Lung microvascular endothelial cell (primary cell): ENCODE measurements at places on chromosomes 1 and 21. TPM values are rescaled to one million over a fixed set of nuclear protein-coding genes. Genes with fewer than 3 reads are reported as not detected.

- no peak for DNase-seq
These were observed 276.3 kb upstream of the TMEM51 start for GRCh38 chr1:14877224-14877623.

The TFAP2E gene
- under 0.01 TPM in 2 replicates for total RNA-seq

The CLDN17 gene
- total RNA-seq: not detected in 2 replicates

GRCh38 chr1:198212675-198213074, 55.9 kb downstream of the NEK7 start:
- DNase-seq: no peak

The ADORA3 gene
- total RNA-seq: not detected in 2 replicates

DNA sequence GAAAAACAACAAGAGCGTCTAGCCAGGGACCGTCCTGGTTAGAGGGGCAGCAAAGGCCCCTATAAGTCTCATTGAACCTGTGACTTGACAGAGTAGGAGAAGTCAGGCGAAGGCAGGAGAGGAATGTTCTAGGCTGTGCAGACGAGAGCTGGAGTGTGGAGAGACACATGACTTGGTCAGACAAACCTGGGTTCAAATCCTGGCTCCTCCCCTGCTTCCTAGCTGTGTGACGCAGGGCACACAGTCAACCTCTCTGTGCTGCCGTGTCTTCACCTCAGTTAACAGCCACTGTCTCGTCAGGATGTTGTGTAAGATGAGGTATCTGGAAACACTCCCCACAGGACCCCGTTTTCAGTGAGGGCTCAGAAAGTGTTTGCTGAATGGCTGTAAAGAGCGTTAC, 15.6 kb downstream of the SLC66A1 start:
- DNase-seq: no peak

DNA sequence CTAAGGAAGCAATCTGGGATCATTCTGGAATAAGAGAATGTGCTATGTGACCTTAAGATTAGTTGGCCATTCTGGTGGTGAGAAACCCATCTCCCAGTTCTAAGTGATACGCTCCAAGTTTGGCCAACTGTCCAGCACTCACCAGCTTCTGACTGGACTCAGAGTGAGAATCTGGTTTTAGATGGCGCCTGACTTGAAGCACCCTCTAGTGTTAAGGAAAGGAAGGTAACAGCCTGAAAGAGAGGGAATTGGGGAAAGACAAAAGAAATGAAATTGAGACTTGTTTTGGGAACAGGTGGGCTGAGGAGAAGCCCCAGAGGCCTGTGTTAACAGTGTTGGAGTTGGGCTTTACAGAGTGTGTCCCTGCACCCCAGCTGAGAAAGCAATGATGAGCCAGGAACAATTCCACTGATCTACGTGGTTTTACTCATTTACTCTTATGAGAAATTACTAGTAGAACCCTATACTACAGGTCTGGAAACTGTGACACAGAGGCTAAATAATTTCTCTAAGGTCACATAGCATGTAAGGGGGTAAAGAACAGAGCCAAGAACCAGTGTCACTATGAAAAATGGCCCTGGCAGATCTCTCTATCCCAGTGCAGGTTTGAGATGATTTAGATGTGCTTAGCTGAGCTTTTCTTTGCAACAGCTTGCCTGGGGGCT, 9.3 kb upstream of the FCAMR start:
- DNase-seq: peak; percentile 20

DNA sequence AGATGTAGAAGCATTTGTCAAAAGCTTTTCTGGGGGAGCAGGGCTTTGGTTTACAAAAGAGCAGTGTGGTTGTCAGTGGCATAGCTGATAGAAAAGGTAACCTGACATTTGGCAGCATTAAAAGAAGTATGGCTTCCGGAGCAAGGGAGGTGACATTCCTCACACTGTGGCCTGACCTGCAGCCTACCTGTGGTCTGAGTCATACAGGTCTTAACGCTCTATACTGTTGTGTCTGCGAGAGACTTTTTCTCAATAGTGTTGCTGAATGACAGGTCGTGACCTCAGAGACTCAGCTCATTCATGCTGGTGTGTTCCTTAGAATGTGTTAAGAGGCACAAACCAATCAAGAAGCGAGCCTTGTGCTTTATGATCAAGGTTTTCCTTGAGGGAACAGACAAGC, 19.3 kb downstream of the PHGDH start:
- no peak for DNase-seq

The IL20 gene
- not detected in 2 replicates for total RNA-seq

DNA sequence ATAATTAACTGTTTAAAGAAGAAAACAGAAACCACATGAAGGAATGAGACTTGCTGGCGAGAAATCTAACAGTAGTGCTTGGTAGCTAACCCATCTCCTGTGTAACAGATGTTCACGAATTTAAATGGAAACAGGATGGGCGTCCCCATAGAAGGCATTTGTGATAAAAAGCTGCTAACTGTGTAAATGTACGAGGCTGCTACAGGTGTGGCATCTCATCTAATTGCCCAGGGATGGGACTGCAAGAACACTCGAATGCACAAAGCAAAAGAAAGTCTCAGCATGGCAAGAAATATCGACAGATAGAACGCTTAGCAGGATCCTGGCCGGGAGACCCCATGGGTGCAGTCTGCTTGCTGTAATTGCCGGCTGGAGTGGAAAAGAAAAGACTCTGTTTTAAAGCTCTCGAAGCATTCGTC, 112.7 kb downstream of the RUNX1 start:
- DNase-seq: no peak

- no peak for DNase-seq
These were observed 161.5 kb downstream of the GRIK3 start for GRCh38 chr1:36872858-36873257.

GRCh38 chr21:29718081-29718815, 221.5 kb downstream of the GRIK1 start:
- DNase-seq: no peak

The OR2T11 gene
- not detected in 2 replicates for total RNA-seq

The C1orf94 gene
- total RNA-seq: not detected in 2 replicates

GRCh38 chr1:180002437-180002836, 47.8 kb downstream of the CEP350 start:
- DNase-seq: no peak

DNA sequence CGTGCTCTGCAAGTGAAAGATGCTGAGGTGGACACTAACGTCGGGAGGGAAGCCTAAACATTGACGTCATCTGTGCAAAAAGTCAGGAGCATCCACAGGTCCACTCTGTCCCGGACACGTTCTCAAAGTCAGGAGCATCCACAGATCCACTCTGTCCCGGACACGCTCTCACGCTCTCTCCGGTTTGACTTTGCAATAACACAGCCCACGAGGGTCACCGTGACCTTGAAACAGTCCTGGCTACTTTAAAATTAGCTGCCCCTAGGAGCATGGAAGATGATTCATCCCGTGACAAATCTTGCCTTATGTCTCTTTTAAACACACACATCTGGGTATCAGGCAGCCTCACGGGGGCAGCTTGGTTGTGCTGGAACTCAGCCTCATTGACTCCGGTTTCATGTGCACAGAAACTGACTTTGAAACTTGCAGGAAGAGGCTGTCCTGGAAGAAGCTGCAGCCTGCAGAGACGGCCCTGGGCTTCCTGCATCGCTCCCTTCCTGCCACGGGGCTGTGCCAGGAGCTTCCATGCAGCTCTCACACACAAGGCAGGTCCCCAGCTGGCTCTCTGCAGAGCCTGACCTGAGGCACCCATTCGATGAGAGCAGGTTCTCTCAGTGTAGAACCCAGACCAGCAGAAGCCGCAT, 18.1 kb upstream of the COL18A1 start:
- peak; percentile 84 for DNase-seq

DNA sequence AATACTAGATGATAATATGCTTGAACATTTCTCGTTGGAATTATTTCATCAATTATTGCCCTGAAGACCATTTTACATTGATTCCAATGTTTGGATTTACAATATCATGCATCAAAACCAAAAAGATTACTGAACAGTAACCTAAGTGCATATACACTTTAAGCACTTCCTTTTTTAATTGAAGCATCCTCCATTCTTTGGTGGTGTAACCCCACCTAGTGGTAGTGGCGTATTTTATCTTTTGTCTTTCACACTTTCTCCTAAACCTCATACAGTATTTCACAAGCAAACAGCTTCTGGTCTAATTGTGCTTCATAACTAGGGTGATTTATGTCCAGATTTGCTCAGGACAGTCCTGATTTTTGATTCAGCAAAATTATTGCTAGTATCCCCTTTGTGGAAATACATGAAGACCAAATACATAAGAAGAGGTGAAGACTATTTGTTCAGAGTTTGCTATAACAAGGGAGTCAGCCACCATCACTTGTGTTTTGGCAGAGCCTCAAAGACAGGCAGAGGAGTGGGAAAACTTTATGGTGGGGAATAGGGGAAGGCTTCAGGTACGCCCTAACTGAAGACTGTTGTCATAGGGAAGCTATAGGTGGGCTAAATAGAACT, 3.4 kb upstream of the NVL start:
- DNase-seq: peak; percentile 74

GRCh38 chr1:20551945-20552727, at the start of gene FAM43B:
Gene FAM43B, plus strand, starts transcription at chr1:20552573. Its CDS starts 401 bp downstream, at chr1:20552974.
- DNase-seq: peak; percentile 11
